Activated CD8-positive, alpha-beta memory T cell treated with anti-CD3 and anti-CD28 coated beads, Interleukin-2, amount 10 ng/mL, durations not matched to agents 7 days and 5 days (primary cell): ENCODE measurements at places on chromosomes 7 and 10. TPM values are rescaled to one million over a fixed set of nuclear protein-coding genes. Genes with fewer than 3 reads are reported as not detected.

- peak; percentile 64 for DNase-seq
Measured at GRCh38 chr7:1961701-1962276, 271.0 kb downstream of the MAD1L1 start.

DNA sequence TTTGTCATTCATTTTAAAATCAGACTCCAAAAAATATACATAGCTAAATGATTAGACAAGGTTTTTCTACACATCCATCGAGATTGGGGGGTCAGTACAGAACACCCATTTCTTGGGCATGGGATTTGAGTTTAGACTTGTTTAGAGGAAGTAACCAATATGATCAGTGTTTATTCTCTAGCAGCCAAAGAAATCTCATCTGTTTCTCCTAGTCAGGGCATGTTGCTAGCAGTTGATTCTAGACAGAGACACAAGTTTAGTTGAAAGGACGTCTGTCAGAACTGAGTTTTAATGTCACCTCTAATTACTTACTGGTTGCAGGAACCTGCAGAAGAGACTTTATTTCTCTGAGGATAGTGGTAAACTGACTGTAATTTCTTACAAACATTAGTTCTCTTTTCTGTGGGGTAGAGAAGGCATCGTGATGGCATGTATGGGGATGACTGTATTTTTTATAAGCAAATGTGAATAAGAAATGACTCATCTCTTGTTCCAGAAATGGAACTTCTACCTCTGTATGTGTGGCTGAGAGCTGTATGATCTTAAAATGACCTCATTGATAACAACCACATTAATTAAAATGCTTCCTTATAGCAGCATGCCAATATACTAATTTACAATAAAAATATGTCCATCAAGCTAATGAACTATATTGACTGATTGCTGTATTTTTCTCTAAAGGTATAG lies 30.6 kb upstream of the RHOBTB1 start:
- no peak for DNase-seq

GRCh38 chr10:125222515-125223308 lies 62.3 kb upstream of the CTBP2 start:
- no peak for DNase-seq

The PTEN gene
- total RNA-seq: 90.4 TPM

The ANXA8L1 gene
- total RNA-seq: 1.1 TPM
